ENCODE measurements at places on chromosomes 5 and 9.

GRCh38 chr9:131021785-131022184 lies 12.8 kb downstream of the LAMC3 start:
- DNase-seq: no peak

DNA sequence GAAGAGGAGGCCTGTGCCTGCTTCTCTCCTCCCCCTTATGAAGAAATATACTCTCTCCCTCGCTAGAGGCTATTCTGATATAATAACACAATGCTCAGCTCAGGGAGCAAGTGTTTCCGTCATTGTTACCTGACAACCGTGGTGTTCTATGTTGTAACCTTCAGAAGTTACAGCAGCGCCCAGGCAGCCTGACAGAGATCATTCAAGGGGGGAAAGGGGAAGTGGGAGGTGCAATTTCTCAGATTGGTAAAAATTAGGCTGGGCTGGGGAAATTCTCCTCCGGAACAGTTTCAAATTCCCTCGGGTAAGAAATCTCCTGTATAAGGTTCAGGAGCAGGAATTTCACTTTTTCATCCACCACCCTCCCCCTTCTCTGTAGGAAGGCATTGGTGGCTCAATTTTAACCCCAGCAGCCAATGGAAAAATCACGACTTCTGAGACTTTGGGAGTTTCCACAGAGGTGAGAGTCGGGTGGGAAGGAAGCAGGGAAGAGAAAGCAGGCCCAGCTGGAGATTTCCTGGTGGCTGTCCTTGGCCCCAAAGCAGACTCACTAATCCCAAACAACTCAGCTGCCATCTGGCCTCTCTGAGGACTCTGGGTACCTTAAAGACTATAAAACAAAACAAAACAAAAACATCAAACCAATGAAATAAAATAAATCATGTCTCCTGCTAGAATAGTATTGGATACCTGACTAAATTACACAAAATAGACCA lies 1.3 kb downstream of the TMEM174 start:
- DNase-seq: no peak

GRCh38 chr9:120698766-120699165 lies 15.5 kb downstream of the MEGF9 start:
- DNase-seq: no peak

DNA sequence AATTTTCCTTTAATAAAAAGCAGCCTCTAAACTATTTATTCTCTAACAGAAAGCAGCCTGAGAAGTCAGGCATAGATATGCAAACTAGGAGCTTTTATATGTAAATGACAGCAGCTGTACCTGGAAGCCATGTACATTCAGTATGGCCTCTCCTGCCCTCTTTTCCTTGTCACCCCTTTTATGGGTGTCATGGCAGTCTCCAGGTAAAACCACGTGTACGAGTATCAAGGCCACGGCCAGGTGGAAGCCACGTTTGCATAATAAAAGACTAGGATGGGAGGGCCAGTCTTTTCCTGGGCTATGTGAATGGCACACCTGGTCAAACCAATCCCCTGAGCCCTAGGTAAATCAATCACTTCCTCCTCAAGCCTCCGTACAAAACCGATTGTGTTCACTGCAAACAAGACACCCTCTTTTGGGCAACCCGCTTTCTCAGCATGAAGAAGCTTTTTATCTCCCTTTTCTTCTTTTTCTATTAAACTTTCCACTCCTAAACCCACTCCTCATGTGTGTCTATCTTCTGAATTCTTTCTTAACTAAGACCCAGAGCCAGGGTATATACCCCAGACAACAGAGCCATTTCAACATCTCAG lies 419.5 kb upstream of the CTNND2 start:
- DNase-seq: no peak

DNA sequence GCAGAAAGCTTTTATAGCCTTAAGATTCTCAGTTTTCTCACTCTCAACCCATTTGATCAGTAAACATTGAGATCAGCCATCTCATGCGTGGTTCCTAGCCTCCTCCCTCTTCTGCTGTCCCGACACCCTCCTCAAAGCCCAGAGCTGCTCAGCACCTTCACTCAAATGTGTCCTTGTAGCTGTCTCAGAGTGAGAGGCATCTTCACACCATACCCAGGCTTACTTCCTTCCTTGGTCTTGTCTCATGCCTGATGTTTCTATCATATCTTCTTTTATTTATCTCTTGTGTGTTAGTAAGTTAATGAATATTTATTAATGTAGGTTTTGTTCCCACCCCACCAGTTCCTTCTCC lies 72.4 kb upstream of the SNX2 start:
- no peak for DNase-seq

- no peak for DNase-seq
These were observed 362.0 kb downstream of the PRELID2 start for GRCh38 chr5:145473042-145473642.

GRCh38 chr5:157596487-157596886 lies 20.9 kb upstream of the ADAM19 start:
- DNase-seq: no peak

DNA sequence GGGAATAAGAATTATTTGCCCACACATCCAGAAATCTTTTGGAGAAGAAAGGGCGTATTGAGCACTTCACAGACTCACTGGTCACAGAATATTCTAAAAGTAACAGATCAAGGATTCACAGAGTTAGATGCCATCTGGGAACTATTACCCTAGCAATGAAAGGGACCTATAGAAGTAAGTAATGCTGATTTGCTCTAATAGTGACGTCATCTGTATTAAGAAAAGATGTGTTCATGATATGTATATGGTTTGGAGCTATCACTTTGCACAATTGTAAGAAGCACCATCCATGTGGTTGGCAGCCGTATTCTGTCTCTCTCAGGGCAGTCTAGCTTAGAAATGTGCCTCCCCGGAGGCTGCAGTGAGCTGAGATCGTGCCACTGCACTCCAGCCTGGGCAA lies 52.8 kb upstream of the SV2C start:
- DNase-seq: no peak

- no peak for DNase-seq
These were observed 508.6 kb downstream of the RASEF start for GRCh38 chr9:82554381-82554780.

DNA sequence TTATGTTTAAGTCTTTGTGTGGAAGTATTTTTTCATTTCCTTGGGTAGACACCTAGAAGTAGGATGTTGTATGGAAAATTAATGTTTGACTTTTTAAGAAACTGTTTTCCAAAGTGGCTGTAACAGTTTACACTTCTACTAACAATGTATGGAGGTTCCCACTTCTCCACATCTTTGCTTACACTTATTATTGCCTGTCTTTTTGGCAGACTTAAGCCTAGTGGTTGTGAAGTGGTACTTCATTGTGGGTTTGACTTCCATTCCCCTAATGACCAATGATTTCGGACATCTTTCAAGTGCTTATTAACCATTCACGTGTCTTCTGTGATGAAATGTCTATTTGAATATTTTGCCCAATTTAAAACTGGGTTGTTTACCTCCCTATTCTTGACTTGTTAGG lies 91.5 kb upstream of the CDKN2B start:
- no peak for DNase-seq

DNA sequence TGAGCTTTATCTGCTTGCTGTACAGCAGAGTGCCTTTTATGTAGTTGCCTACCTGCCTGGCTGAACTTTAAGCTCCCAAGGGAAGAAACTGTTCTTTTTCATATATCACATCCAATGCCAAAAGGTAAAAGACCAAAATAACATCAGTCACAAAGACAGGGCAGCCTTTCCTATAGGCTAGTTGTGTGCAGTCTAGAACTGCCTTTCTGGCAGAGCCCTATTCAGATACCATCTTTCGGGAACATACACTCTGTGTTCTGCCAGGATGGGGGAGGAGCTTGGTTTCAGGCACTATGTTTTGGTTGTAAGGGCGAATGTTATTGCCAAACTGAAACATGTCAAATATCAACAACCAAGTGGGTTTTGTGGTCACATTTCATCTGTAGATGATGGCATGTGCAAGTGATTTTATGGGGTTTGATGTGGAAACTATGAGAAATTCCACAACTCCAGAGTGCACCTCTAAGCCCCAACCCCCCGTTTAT lies 314.5 kb downstream of the ADGRV1 start:
- no peak for DNase-seq

DNA sequence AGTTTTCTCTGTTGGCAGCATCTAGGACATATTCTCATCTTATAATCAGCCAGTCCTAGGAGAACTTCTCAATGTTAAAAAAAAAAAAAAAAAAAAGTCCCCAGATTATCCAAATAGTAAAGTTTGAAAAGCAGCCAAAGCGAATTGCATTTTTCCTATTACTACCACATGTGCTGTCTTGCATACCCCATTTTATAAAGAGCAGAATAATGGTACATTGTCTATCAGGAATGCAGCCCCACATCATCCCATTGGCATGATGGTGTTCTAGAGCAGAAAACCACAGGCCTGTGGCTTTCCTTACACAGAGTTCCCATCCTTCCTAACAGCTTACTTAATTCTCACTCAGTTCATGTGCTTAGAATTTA lies 381.6 kb downstream of the TMEM38B start:
- DNase-seq: no peak

- no peak for DNase-seq
These were observed 93.9 kb downstream of the YTHDC2 start for GRCh38 chr5:113607361-113607760.

- DNase-seq: no peak
These were observed 187.4 kb upstream of the SLC24A2 start for GRCh38 chr9:19976226-19976625.

DNA sequence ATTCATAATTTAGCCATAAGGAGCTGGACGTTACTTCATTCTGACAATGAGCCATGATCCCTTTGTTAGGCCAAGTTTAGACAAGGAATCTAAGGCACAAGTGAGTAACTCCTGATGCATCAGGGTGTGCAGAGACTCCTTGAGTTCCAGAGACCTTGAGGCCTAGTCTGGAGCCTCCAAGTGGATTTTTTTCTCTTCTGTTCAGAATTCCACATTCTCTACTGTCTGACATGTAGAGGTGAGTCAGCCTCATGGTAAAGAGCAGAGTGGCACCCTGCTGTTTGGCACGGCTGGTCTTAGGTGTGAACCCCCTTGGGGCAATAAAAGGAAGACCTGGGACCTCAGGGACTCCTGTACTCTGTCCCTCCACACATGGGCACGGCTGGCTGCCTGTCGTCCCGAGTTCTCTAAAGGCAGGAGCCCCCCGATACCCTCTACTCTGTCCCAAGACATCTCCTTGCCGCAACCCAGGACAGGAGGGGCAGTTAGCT lies 22.0 kb upstream of the TGFBI start:
- DNase-seq: no peak

GRCh38 chr9:21709464-21710058 lies 92.9 kb upstream of the MTAP start:
- DNase-seq: peak; percentile 34

DNA sequence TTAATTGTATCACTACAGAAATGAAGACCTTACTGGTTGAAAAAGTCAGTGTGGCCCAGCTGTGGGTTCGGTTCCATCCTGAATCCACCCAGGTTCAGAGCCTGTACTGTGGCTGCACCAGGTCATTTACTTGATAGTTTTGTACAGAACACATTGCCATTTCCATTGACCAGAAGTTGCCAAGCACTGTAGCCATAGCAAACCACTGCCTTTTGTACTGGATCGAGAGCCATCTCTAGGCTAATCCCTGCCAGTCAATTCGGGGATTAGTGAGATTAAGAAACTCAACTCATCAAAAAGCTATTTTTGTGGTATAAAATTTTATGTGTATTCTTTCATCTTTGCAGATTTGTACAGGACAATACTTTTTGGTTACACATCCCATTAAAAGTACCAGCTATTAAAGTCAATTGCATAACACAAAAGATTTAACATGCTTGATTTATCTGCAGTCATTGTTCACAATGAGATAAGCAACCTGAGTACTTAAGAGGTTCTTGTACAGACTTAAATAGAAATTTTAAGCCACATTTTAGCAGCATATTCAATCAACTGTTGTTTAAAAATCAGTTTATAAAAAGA lies 108.5 kb upstream of the OTULINL start:
- DNase-seq: no peak

DNA sequence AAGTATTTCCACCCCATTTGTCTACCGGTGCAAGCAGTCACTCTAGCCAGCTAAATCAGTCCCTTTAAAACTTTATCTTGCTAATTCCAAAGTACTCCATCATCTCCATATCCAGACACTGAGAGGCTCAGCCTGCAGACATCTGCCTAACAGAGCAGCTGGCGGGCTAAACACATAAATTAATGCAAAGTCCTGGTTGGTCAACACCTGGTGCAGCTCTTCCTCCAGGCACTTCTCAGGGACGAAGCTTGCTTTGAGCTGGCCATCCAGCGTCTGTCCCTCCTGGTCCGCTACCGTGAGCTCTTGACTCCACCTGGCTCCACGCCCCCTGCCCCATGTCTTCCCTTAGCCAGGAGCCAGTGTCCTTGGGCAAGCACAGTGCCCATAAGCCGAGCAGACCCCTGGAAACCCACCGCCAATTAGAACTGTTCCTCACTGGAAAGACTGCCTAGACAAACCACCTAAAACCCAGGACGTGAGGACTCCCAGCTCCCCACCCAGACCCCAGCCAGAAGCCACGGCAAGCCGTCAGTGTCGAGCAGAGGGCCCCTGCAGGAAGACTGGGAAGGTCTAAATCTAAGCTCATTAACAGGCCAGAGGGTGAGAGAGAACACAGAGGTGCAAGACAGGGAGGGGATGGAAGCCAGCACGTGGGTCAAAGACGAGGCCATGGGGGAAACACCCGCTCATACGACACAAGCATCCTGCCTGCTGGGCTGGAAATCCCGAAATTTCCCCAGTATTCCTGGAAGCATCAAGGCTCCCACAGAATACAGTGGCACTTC lies 120.0 kb downstream of the COL23A1 start:
- no peak for DNase-seq

GRCh38 chr5:169647566-169647965 lies 10.5 kb downstream of the DOCK2 start:
- DNase-seq: no peak

GRCh38 chr9:69871118-69871834 lies 50.7 kb downstream of the CFAP95 start:
- no peak for DNase-seq

DNA sequence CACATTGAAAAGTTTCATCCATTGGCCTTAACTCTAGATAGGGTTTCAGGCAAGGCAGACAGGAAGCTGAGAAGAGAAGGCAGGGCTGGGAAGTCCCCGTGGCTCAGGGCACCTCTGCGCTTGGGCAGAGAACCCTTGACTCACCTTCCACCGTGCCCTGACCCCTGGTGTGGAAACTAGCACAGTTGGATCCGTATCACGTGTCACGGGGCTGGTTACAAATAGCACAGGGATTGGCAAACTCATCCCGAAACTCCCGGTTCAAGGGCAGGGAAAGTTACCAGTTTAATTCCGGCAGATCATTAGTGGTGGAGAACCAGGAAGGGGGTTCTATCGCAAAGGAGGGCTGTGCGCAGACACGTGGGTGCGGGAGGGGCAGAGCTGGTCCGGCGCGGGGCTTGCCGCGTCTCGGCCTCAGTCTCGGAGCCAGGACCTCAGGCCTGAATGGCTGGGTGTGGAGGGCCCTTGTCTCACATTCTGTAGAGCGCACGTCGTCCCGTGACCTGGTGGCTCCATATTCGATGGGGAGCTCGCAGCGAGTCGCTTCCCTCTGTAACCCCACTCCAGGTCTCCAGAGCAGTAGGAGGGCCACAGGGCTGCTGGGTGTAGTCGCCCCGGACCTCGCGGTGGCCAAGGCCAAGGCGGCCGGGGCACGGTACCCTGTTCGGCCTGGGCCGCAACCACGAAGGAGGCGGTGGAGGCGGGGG lies 771 bp upstream of the TMEM171 start:
- DNase-seq: no peak

Data from stimulated activated CD4-positive, alpha-beta T cell treated with anti-CD3 and anti-CD28 coated beads, TNF-alpha, amount 100 ng/mL, for 1 hour (primary cell).